ENCODE measurements at places on chromosomes 5 and 9.

GRCh38 chr9:23934291-23934906, 108.4 kb upstream of the ELAVL2 start:
- no peak for DNase-seq

GRCh38 chr5:103475629-103476240, 86.9 kb downstream of the NUDT12 start:
- no peak for DNase-seq

- no peak for DNase-seq
Observed at GRCh38 chr5:16733331-16734006, 116.7 kb upstream of the RETREG1 start.

DNA sequence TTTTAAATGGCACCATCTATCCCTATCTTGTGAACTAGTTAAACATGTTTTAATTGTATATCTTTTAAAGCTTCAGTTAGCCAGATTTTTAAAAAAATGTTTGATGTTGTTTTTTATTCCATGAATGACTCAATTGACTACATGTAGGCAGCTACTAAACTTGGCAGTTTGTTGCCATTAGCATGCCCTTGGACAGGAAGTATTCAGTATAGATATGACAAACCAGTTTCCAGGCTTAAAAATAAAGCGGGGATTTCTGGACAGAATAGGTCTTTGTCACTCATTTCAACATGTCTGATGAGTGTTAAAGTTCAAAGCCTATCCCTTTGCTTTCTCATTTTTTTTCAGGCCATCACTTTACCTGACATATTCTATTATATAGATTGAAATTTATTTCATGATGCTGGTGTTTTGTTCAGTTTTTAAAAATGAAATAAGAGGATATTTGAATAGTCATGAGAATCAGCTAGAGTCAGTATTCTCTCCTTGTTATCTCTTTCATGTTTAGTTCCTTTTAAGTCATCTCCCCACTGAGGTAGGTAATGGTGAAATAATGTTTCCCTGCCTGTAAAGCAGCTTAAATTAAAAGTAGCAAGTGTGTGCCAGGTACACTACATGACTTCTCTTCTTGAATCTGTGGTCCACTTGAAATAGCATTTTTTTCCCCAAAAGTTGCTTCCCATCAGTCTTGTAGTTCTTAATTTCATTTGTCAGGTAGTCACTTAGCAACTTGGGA, 11.9 kb downstream of the TNFAIP8 start:
- no peak for DNase-seq

DNA sequence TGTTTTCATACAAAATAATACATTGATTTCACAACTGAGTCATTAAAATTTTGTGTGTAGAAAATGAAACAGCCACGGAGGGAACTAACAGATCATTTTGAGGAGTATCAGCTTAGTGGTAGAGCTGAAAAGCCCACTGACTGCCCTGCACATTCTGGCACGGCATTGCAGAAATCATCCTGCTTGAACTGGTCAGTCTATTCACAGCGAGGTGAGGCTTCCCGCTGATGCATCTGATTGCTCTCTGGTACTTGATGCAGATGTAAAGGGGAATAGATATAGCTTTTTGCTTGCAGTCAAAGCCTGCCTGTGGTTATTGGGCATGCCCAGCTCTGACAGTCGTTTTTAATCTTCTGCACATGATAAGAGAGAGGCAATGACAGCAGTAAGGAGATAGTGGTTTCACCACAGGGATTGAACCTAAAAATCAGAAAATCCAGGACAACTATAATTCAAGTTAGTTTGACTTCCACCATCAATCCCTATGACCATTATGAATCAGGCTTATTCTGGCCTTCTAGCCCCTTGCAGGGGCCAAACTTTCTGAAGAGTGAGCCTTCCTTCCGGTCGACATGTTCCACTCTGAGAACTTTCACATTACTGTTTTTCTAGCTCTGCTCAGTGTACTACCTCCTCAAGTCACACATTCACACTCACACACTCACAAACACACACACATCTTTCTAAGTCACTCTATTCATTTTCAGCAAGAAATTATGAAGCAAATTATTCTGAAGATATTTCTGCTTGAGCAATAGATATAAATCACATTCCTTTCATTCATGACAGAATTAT, 782.8 kb upstream of the NUDT12 start:
- no peak for DNase-seq

DNA sequence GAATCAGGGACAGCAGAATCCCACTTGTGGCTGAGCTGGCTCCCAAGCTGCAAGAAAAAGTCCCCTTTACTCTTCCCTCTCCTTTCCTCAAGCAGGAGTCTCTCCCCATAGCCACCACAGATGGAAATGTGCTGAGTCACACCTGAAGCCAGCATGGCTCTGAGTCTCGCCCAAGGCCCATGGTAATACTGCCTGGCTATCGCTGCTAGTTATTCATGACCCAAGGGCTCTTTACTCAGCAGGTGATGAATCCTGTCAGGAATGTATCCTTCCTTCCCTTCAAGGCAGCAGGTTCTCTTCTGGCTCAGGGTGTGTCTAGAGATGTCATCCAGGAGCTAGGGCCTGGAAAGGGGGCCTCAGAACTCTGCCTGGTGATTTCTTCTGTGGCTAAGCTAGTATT, 403.3 kb upstream of the PTPRD start:
- DNase-seq: no peak

DNA sequence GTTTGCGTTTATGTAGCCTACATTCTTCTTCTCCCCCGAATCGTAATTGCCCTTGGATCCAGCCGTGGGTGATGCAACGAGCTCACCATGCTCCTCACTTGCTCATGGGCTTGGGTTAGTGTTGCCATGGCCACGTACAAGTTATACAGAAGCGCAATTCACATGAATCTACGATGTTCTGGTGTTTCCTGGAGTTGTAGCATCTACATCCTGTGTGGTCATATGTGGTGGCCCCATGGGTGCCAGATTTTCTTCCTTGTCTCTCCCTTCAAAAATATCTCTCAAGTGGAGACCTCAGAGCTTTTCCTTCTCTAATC, 115.3 kb downstream of the TLE4 start:
- no peak for DNase-seq

- DNase-seq: no peak
Observed at GRCh38 chr5:113100981-113101380, 124.4 kb downstream of the DCP2 start.

DNA sequence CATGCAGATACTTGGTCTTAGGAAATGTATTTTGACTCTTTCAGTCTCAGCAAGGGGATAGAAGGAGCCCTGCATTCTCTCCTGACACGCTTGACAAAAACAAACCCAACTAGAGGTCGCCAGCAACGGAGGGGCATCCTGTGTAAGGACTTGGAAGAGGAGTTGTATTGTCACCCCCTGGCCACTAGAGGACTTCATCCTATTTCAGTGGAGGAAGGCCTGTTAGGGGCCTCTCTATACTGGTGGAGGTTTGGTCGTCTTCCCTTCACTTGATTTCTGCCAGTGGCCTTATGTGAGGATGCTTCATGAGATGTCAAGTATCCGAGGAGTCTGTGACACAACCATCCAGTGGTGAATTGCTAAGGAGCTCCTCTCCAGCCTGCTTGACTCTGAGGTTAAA, 122.8 kb upstream of the STC2 start:
- DNase-seq: no peak

DNA sequence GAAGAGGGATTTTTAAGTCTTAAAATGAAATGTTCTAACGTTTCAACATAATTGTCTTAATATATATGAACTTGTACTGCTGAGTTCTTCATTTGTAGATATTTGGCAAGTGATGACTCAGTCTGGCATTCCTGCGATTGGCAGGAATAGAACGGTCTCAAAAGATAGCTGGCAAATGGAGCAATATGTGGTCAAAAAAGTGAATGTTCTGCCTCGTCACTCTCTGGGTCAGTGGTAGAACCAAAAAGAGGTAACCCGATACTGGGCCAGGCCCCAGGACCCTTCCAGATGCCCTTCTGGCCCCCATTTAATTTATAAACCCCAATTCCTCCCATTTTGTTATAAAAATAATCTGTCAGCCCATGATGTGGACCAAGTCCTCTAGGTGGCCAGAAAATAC, 39.2 kb downstream of the ZNF366 start:
- DNase-seq: no peak

GRCh38 chr5:166356096-166356495, 1935.3 kb upstream of the WWC1 start:
- DNase-seq: no peak

GRCh38 chr9:18668944-18669343, 195.0 kb downstream of the ADAMTSL1 start:
- no peak for DNase-seq

DNA sequence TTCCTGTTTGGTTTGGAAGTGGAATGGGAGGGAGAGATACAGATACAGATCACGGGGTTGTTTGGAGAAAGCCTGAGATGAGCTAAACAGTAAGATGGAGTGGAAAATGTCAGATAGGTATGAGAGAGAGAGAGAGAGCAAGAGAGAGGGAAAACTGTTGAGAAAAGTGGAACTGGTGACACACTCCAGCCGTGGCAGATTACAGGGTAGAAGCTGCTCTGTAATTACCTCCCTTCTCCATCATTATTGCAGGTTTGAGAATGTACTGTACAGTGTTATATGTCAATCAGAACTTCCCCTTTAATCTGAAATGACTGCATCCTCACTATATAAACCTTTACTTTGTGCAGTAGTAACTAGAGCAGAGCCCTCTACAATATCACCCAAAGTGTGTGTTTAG, 74.5 kb upstream of the WWC1 start:
- no peak for DNase-seq

DNA sequence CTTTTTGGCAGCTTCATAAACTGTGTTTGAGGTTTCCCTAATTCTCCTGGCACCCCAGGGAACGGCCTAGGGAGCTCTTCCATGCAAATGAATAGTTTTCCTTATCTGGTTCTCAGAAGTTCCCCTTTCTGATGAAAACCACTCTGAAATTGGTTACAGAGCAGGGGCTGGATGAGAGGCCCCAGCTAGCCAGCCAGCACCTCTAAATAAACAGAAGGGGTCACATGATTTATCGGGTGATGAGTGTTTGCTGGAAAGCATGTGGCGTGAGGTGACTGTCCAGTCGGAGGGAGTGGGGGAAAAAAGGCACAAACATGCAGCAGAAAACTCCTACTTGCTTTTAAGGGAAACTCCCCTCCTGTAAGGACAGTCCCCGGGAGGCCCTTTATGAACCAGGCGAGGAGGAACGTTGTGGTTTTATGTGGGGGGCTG, 261.2 kb upstream of the ANKRD55 start:
- DNase-seq: no peak

DNA sequence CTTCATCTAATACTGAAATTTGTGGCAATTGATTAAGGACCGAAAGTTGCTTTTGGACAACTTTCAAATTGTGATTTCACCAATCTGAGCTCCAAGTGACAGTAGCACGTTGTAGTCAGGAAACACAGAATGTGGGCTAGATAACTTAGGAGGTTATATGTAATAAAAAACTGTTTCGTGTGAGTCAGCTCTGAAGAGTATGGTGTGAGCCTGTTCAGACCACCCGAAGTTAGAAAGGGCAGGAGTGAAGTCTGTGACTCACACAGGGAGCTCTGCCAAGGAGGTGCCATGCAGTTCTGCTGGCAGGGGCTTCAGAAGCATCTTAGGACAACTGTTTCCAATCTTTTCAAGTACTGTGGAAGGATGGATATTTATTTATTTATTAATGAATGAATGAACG, 16.4 kb upstream of the ZBTB34 start:
- no peak for DNase-seq

DNA sequence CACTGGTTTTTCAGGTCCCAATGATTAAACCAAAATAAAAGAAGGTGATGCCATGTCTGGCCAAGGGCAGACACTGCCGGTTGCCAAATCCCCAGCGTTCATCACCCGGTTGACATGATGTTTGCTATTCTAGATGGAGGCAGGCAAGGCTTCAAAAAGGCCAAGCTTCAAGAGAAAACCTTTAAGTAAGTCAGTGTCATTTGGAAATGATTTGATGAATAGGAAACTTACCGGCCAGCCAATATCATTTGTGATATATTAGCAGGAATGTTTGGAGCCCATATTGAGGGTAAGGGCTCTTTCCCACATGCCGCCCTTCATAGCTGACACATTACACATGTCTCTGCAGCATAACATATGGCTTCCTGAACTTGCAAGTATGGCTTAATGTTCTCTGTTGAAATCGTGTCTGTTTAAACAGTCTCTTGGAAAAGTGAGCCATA, 89.5 kb upstream of the TTC23L start:
- no peak for DNase-seq

- DNase-seq: no peak
Observed at GRCh38 chr5:139660923-139661814, 13.0 kb downstream of the CXXC5 start.

- DNase-seq: no peak
Observed at GRCh38 chr9:123654994-123655637, 274.8 kb downstream of the DENND1A start.

DNA sequence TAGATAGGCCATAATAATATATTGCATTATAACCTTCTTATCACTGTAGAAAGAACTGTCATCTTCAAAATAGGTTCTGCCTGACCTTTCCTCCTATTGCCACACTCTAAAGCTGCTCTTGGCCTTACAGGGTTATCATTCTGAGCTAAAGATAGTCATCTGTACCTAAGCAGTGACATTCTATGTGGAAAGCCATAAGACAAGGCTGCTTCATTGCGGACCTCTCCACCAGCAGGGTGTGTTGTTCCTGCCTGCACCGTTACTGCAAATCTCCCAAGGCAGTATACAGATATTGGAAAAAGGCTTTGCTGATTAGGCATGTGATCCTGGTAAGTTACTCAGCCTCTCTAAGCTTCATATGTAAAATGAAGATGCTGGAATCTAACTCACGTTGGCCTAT, 8.1 kb downstream of the ZNF622 start:
- no peak for DNase-seq

- DNase-seq: no peak
Observed at GRCh38 chr9:75824816-75825568, 65.5 kb upstream of the PCSK5 start.

DNA sequence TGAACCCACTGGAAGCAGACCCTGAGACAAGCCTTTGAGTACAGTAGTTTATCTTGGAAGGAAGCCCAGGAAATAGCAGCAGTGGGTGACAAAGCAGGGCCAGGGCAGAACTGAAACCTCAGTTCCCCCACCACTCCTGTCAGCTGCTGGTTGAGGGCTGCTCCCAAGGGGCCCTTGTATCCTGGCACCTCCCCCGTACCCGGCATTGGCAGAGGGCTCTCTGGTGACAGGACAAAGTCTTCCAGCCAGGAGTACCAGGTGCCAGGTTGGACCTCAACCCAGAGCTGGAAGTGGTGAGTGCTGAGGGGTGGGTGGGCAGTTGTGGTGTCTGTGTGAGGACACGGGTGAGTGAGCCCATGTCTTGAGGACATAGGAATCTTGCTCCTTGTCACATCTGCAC, 123.3 kb downstream of the PHF2 start:
- no peak for DNase-seq

- no peak for DNase-seq
Observed at GRCh38 chr9:31807574-31808256, 576.7 kb upstream of the ACO1 start.

- DNase-seq: no peak
Observed at GRCh38 chr9:123928533-123929176, 1.3 kb downstream of the DENND1A start.

DNA sequence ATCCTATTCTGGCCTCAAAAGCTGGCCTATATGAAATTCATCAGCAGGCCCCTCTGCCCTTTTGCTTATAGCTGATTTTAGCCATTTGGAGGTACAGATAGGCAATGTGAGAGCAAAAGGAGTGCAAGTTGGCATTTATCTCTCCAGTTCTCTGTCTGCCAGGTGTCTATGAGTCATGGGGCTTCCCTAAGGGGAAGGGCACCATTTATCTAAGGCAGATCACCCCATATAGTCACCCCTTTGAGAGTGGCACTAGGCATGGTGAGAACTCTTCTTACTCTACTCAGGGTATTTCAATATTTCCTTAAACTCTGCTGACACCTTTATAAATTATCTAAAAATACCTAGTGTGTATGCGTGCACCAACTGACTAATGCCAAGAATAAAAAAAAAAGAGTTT, 314.7 kb upstream of the CDH6 start:
- DNase-seq: no peak

GRCh38 chr5:72159501-72159911, 52.2 kb downstream of the MAP1B start:
- DNase-seq: no peak

All from stimulated activated CD8-positive, alpha-beta memory T cell treated with anti-CD3 and anti-CD28 coated beads, Interleukin-4, amount 100 ng/mL, for 4 hours (primary cell).